ENCODE measurements at places on chromosomes 3 and 15.
A peak's percentile ranks its signal among the peaks of the same experiment; 100 is the strongest.

- DNase-seq = no peak
Measured at GRCh38 chr15:28125673-28126651, 26.8 kb upstream of the OCA2 start.

DNA sequence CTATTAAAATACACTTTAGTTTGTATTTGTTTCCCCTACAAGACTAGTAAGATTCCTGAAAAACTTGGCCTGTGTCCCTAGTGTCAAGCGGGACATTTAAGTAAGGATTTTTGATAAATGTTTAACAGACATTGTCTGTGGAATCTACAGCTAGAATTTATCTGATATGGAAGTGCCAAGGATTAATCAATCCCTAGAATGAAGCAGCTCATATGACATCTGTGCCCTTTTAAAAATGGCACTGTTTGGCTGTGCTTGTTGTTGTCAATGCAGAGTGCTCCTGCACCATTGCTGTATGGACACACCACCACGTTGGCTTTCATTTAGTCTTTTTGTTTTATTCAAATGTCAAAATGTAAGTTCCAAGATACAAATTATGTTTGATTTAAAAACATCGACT, 14.3 kb upstream of the PDCD7 start:
- no peak for DNase-seq

DNA sequence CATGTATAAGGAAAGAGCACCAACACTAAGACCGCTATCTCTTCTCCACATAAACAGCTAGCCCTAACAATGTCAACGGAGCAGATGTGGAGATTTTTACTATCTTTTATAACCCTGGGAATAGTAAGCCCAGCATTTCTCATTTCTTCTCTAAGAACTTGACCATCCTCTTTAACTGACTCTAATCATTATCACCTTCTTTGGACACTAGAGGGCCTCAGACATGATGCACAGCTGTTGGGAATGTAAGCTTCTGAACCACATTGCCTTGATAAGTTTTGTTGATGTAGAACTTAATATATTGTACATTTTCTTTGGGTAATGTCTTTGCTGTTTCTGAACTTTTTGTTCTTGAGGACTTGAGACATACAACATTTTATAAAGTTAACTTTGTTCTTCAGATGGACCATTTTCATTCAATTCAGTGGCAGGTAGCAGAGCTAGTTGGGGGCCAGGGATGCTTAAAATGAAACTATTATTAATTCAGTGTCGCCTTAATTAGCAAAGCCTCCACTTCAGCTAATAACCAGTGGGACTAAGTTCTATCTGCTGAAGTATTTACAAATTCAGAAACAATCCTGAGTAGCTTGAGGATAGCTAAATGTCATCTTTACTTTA, 9.6 kb upstream of the TAGLN3 start:
- no peak for DNase-seq

- no peak for DNase-seq
Measured at GRCh38 chr3:126557415-126557745, 1.4 kb downstream of the C3orf22 start.

- no peak for DNase-seq
Measured at GRCh38 chr3:187750006-187750512, 4.8 kb upstream of the BCL6 start.

DNA sequence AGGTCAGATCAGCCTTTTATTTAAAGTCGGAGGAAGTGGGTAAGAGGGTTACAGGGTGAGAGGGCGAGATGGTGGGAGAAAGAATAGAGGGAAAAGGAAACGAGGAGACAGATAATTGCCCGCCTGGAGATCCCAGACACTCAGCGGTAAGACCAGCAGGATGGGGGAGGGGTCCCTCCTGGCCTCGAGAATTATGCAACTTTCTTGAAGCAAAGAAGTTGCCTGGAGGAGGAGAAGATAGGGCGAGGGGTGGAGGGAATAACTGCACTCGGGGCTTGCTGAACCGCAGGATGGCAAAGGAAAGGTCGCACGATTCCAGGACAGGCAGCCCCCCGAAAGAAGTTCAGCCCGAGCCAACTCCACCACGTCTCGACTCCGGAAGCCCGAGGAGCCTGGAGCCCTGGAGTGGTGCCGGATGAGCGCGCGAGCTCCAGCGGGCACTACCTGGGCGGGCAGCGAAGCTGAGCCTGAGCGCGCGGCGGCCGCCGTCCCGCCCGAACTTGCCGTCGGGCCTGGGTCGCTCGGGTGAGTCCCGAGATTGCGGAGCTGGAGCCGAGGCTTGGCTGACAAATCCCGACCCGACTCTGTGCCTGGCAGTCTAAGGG, 402 bp downstream of the WWTR1 start:
- no peak for DNase-seq

GRCh38 chr3:105869861-105870755, 1.3 kb upstream of the CBLB start:
- no peak for DNase-seq

- DNase-seq = no peak
Measured at GRCh38 chr3:143825513-143825912, 22.8 kb downstream of the SLC9A9 start.

DNA sequence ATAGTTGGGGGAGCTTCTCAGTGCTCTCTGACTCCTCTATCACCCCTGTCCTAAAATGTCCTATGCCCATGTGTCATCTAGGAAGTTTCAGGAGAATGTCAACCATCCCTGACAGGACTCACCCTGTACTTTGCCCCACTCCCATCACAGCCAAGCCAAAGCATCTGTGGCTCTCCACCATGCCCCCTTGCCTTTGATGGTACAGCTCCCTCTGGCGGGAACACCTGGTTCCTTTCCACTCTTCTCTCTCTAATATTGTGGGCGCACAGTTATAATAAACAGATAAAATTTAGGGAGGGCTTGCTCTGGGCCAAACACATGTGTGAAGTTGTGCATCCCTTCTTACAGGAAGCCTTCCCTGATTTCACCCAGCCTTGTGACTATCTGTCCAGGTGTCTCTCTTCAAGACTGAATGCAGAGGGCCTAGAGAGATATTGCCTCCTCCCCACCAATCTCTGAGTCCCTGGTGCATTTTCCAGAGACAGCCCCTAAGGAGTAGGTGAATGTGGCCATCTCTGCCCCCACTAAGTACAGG, 62.8 kb downstream of the ISG20 start:
- DNase-seq = no peak

GRCh38 chr15:61556037-61556648, 327.0 kb upstream of the RORA start:
- DNase-seq = peak; percentile 43

GRCh38 chr3:54549607-54550220, 378.1 kb downstream of the LRTM1 start:
- DNase-seq = no peak

- no peak for DNase-seq
Measured at GRCh38 chr15:73324496-73325170, 44.1 kb downstream of the HCN4 start.

DNA sequence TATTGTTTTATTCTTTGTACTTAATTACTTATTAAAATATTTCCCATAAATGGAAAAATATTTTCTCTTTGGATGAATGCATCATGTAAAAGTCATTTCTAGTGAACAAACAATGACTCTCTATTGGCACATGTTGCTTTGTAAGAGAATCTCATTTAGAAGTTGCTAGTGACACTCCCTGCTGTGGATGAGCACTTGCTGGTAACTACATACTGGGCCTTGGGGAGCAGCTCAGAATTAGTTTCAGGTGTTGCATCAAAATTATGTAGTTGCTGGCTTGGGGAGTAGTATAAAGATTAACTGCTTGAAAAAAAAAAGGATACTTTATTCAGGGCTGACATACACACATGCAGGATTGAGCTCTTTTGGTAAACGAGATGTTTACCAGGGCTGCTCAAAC, 80.3 kb upstream of the KCNAB1 start:
- DNase-seq = no peak

DNA sequence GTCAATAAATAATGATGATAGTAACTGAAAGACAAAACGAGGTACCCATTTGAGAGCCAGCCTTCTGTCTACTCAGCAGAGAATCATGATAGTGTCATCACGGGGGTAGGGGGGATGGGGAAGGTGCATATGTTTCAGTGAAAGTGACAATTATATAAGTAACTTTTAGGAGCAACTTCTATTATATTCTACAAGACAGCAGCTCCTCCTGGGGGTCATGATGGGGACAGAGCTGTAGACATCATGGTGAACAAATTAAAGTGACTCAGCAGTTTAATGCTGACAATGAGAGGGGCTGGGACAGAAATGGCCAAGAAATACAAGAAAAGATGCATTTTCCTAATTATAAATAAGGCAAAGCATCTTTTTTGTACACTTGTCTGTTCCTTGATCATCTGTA, 11.8 kb downstream of the CAPN3 start:
- no peak for DNase-seq

DNA sequence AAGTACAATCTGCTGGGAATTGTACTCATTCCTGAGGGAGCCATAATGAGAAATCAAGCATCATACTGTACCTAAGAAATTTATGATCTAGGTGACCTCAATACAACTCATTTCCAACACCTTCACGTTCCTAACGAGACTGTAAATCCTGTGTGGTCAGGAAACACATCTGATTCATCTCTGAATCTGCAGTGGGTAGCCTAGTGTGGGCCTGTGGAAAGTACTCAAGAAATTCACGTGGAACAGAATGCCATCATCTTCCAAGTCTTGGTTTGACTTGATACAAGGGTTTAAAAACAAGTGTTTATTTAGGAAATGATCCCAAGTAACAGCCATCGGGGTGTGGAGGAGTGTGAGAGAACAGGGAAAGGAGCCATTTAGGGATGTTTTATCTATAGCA, 568.9 kb downstream of the EDEM1 start:
- DNase-seq = no peak

All from HS-27A (cell line).